ENCODE measurements at places on chromosomes 12 and 14.

- DNase-seq: no peak
These were observed 136.7 kb downstream of the GPR135 start for GRCh38 chr14:59328454-59328853.

GRCh38 chr12:20314328-20314727 lies 54.0 kb upstream of the PDE3A start:
- no peak for DNase-seq

DNA sequence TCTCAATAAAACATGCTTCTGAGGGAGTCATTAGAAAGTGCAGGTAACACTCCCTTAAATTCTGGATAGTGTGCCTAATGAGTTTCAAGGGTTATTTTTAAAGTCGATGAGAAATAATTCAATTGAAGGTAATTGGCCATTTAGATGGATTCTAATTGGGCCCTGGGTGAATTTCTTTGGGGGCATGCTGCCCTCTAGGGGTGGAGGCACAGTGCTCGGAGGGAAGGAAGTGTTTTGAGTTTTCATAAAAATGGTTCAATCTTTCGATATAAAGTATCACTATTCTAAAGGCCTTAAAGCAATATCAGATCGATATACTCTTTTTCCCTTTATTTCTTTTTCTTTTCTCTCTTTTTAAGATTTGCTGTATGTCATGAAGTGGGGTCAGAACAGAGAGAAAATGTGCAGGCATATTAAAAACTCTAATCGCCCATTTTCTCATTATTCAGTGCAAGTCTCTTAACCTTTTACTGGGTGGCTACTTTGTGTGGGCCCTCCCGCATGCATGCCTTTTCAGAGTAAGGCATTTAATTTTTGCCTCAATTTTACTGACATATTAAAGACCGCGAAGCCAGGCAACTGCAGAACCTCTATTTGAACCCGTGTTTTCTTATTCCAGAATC lies 25.5 kb downstream of the NKX2-8 start:
- no peak for DNase-seq

GRCh38 chr12:108381787-108382436 lies 42.8 kb upstream of the CMKLR1 start:
- no peak for DNase-seq

GRCh38 chr14:74426202-74426582 lies at the start of gene SYNDIG1L:
SYNDIG1L (minus strand) TSS chr14:74426210; CDS start chr14:74409744, 16,466 bp downstream.
- DNase-seq: no peak

DNA sequence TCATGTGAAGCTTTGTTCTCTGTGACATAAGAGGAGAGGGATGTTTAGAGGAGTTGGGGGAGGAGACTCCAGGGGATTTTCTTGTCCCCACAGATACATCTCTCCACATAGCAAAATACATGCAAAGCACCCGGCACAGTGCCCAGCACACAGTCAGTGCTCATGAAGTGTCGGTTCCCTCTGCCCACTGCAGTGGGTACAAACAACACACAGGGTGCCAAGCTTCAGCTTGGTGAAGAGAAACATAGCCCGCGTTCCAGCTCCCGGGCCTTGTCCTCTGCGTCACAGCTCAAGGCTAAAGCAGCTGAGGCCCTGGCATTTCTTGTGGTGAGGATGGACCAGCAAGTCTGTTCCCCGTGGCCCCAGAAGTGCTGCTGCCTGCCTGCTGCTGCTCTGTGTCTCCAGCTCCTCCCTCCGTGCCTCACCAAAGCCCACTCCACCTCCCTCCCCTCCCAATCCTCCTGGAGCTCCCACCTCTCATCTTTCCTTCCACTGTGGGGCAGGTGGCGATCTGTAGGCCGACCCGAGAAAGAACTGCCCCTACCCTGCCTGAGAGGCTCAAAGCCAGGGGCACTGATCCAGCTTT lies 57.0 kb upstream of the FKBP4 start:
- DNase-seq: no peak

GRCh38 chr12:42790761-42791151 lies 201.2 kb upstream of the PRICKLE1 start:
- DNase-seq: no peak

GRCh38 chr12:100075598-100075997 lies 67.1 kb downstream of the BLTP3B start:
- no peak for DNase-seq

DNA sequence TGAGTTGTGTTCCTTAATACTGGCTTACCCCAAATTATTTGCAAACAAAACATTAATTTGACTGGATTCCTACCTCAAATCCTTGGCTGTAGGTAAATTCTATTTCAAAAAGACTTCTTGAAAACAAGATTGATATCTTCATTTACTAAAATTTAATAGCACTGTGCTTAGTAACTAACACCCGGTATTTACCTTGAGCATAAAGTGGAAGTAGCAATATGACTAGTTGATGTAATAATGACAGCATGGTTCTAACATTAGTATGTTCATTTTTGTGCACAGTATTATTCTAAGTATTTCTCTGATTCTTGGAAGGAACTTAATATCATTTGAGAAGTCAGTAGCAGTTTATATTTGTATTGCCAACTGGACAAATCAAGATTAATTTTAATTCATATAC lies 96.8 kb downstream of the PPHLN1 start:
- DNase-seq: no peak

DNA sequence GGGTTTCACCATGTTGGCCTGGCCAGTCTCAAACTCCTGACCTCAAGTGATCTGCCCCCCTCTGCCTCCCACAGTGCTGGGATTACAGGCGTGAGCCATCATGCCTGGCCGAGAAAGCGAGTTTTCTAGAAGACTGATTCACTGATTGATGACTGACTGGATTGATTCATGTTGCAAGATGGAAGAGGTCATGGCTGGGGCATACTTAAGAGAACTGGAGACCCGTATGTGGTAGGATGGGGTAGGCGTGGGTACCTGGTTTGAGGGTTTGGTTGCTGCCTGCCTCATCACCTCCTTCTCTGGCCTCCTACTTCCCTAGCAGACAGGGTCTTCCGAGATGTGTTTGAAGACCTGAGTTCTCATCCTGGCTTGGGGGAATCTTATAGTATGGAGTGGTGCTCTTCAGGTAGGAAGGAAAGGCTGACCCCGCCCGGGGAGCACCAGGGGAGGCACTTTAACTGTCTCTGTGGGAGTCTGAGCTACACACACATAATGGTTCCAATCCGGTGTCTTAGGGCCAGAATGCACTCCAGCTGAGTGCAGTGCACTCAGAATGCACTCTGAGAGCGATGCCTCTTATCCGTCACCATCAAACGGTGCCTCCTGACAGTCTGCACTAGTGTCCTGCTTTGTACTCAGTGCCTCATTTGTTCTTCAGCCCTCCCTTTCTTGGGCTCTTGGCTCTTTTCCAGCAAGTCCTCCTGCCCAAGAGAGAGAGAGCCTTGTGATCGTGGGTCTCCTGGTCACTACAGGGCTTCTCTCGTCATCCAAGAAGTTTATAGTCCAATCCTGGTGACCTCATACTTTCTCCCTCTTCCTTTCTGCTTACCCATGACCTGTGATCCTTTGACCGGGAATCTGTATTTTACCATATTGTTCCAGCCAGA lies 19.7 kb downstream of the PLEKHG3 start:
- no peak for DNase-seq

DNA sequence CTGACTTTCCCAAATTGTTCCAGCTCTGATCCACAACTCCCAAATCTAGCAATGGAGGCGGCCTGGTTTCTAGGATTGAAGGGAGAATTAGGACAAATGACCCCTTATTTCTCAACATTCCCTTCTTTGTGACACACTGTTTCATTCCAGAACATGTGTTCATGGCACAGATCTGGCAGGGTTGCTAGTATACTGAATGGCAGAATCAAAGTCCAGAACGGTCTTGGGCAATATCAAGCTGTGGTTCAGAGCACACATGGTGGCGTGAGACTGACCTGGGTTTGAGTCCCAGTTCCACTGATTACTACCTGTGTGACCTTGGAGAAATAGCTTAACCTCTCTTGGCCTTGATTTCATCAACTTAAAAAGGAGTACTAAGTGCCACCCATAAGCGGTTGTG lies 152.5 kb downstream of the SAMD4A start:
- DNase-seq: no peak

- peak; percentile 5 for DNase-seq
These were observed 536 bp downstream of the TM7SF3 start for GRCh38 chr12:27013611-27014084.

GRCh38 chr12:68121143-68121542 lies 38.4 kb downstream of the IFNG start:
- DNase-seq: no peak

- no peak for DNase-seq
These were observed 46.1 kb upstream of the DLK1 start for GRCh38 chr14:100680439-100681051.

DNA sequence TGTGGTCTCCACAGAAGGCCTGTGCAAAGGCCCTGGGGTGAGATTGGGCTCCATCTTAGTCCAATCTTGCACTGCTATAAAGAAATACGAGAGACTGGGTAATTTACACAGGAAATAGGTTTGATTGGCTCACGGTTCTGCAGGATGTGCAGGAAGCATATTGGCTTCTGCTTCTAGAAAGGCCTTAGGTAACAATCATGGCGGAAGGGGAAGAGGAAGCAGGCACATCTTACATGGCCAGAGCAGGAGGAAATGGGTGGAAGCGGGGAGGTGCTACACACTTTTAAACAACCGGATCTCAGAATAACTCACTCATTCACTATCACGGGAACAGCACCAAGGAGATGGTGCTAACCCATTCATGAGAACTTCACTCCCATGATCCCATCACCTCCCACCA lies 55.4 kb downstream of the FAR2 start:
- no peak for DNase-seq

DNA sequence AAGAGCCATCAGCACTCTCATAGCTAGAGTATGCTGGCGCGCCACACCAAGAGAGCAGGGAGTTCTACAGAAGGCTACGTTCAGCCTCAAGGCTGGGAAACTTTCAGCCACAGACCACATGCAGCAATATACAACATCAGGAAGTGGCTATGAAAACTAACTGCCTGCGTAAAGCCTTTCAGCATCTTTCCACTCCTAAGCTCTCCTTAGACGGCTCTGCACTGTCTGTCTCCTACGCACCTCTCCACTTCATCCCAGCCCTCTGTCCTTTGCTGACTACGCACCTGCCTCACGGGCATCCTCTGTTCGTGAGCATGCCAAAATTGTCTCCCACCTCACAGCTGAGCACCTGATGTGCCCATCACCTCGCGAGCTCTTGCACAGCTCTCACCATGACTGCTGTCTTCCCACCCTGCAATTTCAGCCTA lies 9.7 kb downstream of the MPHOSPH9 start:
- peak; percentile 20 for DNase-seq

DNA sequence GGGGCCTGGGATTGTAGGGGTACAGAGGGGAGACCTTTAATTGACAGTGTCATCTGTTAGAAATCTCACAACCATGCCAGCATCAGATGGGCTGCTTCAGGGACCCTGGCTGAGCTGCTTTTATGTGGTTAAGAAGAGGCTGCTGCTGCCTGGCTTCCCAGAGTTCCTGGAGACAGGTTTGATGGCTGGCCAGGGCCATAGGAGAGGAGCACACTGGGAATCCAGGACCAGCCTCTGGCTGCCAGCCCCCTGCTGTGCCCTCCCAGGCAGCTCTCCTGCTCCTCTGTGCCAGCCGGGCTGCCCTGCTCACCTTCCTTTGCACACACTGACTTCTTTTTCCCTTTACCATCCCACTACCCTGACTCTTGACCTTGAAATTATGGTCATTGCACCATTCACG lies 507 bp upstream of the KRT73 start:
- DNase-seq: no peak

DNA sequence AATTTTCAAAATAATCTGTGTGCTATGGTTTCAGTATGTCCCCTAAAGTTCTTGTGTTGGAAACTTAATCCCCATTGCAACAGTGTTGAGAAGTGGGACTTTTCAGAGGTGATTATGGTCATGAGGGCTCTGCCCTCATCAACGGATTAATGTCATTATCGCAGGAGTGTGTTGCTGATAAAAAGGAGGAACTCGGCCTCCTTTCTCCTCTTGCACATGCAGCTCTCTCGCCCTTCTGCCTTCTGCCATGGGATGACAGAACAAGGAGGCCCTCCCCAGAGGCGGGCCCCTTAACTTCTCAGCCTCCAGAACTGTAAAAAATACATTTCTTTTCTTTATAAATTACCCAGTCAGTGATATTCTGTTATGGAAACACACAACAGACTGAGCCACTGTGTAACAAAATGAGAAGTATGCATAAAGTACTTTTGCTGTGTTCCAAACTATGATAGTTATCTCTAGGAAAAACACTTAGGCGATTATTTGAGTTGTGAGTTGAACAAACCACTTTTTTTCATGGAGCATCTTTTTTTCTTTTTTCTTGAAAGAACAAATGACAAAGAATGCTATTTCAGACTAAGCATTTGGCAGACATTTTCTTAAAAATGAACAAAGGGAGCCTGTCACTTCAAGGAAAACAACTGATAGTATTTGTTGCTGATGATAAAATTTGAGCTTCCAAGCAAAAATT lies 134.8 kb upstream of the FUT8 start:
- DNase-seq: no peak

- DNase-seq: no peak
These were observed 5.7 kb downstream of the INF2 start for GRCh38 chr14:104694991-104695659.

- no peak for DNase-seq
These were observed 29.4 kb downstream of the SLC24A4 start for GRCh38 chr14:92352158-92352985.

DNA sequence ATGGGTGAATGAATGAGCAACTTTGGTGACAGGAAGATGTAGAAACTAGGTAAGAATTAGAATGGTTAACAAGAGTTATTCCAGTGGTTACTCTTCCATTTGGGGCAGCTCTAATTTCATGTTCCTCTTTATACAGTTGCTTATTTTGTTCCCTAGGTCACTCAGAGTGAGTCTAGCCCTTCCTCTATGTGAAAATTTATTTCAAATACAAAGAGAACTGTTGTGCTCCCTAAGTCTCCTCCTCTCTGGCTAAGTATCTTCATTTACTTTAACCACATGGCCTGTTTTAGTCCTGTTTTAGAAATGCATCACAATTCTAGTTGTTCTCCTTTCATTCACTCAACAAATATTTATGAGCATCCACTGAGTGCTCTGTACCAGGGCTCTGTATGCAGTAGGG lies 51.1 kb upstream of the HIF1A start:
- no peak for DNase-seq

GRCh38 chr12:85765453-85765869 lies 70.7 kb downstream of the RASSF9 start:
- no peak for DNase-seq

DNA sequence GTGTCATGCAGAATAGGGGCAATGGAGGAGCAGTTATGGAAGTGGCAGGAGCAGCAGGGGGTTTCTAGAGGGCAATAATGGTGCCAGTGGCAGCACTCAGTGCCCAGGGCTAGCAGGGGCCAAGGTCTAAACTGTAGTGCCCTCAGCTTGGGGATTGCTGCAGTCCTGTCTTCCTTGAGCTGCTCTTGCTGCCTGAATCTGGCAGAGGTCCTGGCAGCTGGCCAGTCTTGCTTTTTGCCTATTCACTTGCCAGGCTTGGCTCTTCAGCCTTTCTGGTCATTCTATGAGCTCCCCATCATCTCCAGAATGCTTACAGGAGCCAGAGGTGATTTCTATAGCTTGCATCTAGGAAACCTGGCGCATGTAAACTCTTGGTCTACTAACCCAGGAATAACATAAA lies 72.0 kb downstream of the SUDS3 start:
- no peak for DNase-seq

- no peak for DNase-seq
These were observed 2.1 kb downstream of the BIN2 start for GRCh38 chr12:51321882-51322281.

- no peak for DNase-seq
These were observed 202.6 kb downstream of the TMX1 start for GRCh38 chr14:51442513-51443175.
